Right renal cortex interstitium (tissue), 3 donors: ENCODE measurements at places on chromosomes 16 and 17. TPM values are rescaled to one million over a fixed set of nuclear protein-coding genes. Genes with fewer than 3 reads are reported as not detected.

The ZNF747 gene
- polyA plus RNA-seq: 9.5 TPM

DNA sequence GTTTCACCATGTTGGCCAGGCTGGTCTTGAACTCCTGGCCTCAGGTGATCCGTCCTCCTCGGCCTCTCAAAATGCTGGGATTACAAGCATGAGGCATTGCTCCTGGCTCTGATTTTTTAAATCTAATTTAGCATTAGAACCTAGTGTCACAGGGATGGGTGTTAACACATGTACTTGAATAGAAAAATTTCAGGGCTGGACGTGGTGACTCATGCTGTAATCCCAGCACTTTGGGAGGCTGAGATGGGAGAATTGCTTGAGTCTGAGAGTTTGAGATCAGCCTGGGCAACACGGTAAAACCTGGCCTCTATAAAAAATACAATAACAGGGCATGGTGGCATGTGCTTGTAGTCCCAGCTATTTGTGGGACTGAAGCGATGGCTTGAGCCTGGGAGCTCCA, 6.0 kb upstream of the RNF135 start:
- DNase-seq: no peak

The KRT13 gene
- polyA plus RNA-seq: 0.34 TPM

DNA sequence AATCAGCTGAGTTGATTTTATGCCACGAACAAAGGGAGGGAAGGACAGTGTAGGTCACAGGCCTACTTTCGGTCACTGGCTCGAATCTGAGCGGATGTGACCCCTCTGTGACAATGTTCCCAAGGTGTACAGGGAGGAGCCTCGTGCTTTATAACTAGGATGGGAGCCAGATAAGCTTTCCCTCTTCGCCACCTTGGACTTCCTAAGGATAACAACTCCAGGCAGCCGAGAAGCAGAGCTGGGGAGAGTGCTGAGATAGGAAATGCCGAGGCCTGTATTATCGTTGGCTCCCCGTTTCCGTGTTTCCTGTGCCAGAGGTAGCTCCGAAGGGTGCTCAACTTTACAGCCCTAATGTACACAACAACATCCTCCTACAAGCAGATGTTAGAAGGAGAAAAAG, 217.8 kb upstream of the IRX3 start:
- DNase-seq: no peak

- no peak for DNase-seq
Observed at GRCh38 chr16:55495616-55496289, 13.1 kb upstream of the LPCAT2 start.

DNA sequence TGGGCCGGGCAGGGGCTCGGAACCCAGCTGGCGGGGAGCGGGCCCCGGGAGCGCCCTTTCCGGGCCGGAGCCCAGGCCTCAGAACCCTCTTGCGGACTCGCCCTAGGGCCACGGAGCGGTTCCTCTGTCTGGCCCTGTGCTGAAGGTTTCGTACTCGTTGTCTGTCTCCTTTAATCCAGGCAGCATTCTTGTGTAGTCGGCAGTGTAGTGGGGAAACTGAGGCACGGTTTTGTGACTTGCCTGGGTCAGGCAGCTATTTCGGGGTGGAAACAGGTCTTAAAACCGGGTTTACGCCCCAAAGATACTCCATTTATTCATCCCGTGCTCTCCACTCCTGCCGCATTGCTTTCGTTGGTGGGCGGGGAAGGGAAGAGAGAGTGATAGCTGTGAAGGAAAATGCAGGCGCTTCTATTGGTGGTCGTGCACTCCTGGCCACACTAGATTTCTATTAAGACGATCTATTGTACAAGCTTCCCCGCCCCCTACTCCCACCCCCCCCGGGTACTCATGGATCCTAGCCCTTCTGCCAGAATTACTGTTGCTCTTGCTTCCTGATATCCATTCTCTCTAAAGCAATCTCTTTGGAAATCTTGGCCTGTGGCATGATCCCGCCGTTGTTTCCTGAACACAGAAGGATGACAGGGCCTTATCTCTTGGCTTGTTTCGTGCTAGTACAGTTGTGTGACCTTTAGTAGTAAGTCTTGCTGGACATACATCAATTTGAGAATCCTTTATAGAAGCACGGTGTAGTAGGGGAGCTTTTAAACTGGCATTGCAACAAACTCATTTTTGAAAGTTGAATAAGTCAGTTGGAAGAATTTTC, 751 bp downstream of the DCAF7 start:
- DNase-seq: no peak

DNA sequence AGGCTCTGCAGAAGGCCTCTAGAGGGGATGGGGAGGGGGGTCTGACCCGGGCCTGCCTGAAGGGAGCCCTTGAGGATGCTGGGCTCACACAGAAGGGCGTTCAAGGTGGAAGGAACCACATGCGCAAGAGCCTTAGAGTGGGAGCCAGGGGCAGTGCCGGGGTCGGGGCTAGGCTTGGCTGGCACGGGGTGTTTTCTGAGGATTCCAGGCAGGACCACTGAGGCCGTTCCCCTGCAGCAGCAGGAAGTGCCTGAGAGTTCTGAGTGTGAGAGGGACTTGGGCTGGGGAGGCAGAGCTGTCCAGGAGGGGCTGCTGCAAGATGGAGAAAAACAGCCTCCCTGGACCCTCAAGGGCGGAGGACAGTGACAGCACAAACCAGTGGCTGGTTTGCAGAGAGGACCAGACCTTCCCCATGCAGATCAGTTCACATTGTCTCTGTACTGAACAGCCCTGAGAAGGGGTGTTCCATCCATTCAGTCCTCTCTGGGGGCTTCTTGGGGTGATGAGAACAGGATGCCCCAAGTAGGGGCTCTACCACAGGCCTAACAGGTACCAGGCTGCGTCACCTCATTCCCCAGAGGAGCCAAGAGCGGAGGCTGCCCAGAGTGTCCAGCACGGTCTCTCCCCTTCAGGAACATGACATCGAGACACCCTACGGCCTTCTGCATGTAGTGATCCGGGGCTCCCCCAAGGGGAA, 3.4 kb downstream of the NDRG4 start:
- DNase-seq: no peak

The KRT14 gene
- polyA plus RNA-seq: 0.55 TPM

DNA sequence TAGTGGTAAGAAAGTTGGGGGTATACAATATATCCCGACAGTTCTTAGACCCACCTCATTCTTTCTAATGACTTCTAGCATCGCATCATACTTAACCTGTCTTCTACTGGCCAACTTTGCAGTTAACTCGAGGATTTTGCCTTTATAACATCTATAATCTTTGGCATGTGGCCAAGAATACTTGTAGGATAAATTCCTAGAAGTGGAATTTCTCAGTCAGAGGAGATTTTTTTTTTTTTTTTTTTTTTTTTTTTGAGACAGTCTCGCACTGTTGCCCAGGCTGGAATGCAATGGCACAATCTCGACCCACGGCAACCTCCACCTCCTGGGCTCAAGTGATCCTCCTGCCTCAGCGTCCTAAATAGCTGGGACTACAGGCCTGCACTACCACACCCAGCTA, 253.5 kb downstream of the MRTFB start:
- DNase-seq: no peak

DNA sequence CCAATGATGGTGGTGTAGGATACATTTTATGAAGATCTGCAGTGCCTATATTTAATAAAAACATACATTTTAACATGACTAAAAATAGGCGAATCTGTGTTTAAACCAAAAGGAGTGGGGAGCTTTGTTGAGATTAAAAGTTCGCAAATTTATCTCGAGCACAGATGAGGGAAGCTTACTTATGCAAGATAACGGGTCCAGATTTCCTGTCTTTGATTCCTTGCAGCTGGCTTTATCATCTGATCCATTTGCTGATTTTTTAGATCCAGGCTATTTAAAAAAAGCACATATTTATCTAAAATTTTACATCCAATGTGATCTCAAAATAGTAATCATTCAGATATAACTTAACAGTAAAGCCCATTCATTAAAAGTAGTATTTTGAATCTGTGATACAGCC, 57.0 kb upstream of the INTS2 start:
- DNase-seq: no peak

The NOTUM gene
- 2.0 TPM for polyA plus RNA-seq

The OTOP3 gene
- polyA plus RNA-seq: not detected

GRCh38 chr16:12462426-12463280, 341.0 kb downstream of the CPPED1 start:
- DNase-seq: no peak

DNA sequence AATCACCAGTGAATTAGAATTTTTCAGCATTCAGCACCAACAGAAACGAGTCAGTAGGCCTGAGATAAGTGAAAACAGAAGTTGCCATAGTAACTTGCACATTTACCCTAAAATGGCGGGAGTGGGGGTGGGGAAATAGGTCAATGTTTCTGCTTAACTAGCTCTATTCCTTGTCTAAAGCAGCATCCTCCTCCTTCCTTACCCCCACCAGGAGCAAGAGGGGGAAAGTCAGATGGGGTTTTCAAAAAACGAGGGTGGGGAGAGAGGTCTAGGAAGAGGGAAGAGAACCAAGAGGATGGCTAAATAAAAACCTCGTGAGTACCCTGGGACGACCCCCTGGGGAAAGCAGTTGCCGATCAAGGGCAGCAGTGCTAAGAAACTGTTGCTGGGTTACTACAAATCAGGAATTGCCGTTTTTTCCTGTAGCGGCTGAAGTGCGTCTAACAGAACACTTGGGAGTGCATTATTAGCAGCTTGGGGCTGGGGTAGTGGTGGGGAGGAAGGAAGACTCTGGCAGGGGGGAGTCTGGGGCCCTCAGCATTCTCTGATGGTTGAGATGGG, 34.4 kb upstream of the MNT start:
- no peak for DNase-seq

- DNase-seq: no peak
Observed at GRCh38 chr17:35653619-35654361, 66.7 kb downstream of the AP2B1 start.
